ENCODE measurements at places on chromosomes 1 and 21.

GRCh38 chr1:34409689-34410229 is 233.1 kb downstream of the C1orf94 start:
- DNase-seq, result no peak

DNA sequence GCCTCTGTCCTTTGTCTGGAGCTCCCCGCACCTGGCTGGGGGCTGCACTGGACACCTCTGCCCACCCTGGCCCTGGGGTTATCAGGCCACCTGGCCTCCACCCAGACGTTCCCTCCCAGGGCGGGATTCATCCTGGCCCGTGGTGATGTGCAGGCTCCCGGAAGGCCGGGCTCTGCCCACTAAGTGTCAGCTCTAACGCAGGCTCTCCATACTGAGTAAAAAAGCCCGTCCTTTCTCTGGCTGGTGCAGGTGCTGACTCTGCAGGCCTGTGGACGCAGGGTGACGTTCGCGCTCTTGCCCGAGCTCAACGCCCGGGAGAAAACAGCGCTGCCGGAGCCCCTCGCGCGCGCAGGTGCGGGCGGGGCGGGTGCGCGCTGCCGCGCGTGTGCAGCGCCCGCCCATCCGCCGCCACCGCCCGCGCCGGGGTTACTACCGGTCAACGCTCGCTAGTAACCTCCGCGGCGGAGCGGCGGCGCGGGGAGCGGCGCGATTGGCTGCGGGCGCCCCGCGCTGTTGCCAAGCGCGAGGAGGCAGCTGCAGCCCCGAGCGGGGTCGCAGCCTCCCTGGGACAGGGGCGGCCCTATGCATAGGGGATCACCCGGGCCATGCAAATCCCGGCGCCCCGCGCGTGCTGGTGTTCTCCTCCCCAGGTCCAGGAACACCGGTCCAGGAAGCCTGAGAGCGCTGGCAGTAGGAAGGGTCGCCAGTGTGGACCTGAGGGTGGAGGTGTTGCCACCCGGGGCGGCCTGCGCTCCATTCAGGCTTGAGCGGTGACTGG is 15.7 kb downstream of the ABCG1 start:
- peak; percentile 73 for DNase-seq

DNA sequence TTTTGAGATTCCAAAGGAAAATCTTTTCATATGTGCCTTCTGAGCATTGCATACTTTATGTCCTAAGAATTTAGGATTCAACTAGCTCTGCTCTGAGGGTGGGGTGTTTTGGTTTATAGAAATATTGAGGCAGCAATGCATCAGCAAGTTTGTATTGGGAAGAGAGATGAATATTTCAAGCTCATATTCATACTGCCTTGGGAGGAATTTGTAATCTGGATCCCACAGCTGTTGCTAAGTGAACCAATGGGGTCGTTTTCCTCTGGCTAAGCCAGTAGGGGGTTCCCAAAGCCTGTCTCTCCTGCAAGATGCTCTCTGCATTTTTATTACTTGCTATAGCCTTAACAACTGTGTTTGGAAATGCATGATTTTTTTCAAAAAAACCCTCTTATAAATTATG is 130.6 kb downstream of the SNX7 start:
- no peak for DNase-seq

GRCh38 chr1:27045973-27046558 is 33.4 kb upstream of the TENT5B start:
- peak; percentile 44 for DNase-seq

DNA sequence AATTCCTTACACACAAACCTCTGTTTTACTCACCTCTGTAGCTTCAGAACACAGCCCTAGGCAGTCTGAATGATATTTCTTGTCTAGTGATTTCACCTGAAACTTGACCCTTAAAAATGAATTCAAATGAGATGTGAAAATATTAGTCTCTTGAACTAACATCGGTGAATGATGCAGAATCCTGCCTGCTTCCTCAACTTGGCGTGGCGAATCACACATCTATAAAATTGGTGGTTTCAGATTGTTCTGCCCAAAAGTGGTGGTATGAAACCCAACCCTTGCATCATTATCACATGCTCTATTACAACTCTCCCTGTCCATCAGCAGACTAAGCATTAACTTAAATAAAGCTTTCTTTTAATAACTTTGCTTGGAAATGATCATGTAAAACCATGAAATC is 26.9 kb upstream of the C1orf21 start:
- DNase-seq, result no peak

GRCh38 chr1:208184966-208185654 is 59.1 kb downstream of the PLXNA2 start:
- DNase-seq, result no peak

DNA sequence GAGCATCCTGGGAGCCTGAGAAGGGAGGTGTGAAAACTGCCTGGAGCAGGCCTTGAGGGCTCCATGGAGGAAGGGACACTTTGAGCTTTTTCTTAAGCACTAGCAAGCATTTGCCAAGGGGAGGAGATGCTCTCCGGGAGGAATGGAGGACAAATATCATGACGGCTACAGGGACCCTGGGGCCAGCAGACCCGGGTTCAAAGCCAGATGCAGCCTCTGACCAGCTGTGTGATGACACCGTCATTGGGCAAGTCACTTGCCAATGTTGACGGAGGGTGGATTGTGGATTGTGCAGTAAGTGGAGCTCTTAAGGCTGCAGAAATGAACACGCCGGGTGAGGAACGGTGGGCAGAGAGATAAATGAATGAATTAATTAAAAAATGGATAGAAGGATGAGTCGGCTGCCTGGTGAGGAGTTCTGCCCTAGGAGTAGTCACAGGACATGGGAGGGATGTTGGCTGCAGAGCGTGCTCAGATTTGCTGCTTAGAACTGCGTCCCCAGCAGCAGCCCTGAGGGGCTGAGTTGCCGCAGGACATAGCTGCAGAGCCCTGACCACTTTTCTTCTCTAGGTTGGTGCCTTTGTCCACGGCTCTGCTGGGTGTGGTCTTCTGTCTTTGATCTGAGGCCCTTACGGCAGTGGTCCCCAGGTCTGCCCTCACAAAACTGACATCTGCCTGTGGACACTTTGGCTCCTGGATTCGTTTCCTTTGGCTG is 507.6 kb downstream of the NPHP4 start:
- no peak for DNase-seq

- no peak for DNase-seq
Measured at GRCh38 chr1:234270093-234270492, 103.2 kb upstream of the COA6 start.

- DNase-seq, result no peak
Measured at GRCh38 chr1:208254376-208254775, 10.2 kb upstream of the PLXNA2 start.

DNA sequence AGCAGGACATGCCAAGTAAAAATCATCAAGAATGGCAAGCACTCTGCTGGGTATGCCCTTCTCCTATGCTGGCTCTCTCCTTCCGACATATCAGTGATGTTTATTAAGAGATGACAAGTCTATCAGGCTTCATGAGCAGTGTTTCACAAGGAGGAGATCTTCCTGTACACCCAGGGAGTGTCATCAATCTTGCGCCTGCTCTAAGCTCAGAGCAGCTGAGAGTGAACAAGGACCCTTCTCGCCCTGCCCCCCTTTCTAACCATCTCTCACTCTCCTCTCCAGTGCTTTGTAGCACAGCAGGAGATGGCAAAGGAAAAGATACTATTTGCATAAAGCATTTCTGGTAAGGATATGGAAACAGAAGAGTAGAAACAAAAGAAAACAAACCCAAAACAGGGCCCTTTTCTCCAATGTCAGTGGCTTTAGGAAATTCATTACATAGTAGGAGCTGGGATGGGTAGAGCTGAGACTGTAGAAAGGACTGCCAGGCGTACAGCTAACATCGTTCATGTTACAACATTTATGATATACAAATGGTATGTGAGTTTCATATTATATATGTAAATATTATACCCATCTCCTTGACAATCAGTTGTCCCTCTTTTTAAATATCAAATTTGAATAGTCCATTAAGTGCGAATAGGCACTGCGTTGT is 201.7 kb downstream of the NUF2 start:
- DNase-seq, result no peak

DNA sequence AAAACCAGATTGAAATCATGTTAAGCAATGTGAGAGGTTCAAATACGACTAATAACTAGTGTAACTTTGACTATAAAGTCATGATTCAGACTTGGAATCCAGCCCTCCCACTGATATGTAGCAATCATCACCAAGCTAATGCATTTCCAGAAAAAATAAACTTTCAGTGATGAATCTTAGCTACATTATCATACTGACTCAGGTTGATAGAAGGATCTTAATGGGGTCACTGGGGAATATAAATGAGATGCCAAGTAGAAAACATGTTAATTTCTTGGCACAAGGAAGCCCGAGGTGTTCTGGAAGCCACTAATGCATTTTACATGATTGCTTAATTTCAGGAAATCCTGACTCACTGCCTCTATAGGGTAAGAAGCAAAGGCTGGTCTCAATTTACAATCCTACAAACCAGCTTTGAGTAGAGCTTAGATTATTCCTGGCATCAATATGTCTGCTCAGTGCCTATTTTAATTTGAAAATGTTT is 67.7 kb downstream of the SELENOF start:
- DNase-seq, result no peak

Data from stimulated activated CD4-positive, alpha-beta T cell treated with anti-CD3 and anti-CD28 coated beads, Interleukin-12 subunit alpha, Interleukin-12 subunit beta, amount 100 ng/mL, for 24 hours (primary cell).